Esophagus mucosa (tissue), 1 donor: ENCODE measurements at places on chromosomes 4 and X. TPM values are rescaled to one million over a fixed set of nuclear protein-coding genes. Genes with fewer than 3 reads are reported as not detected.

Gene XKRX
- total RNA-seq, result 3.7 TPM

Gene TBX22
- total RNA-seq, result not detected

Gene CDKN2AIP
- 17.8 TPM for total RNA-seq

Gene ZCCHC12
- not detected for total RNA-seq

Gene GRIA2
- not detected for total RNA-seq

Gene STBD1
- 2.9 TPM for total RNA-seq

Gene FGFR3
- total RNA-seq, result 150 TPM

Gene LPAR4
- total RNA-seq, result not detected

Gene APLN
- total RNA-seq, result 0.28 TPM

Gene GAGE12F
- not detected for total RNA-seq

Gene S100G
- total RNA-seq, result not detected

Gene CT45A3
- not detected for total RNA-seq

Gene PDCL2
- total RNA-seq, result 0.28 TPM

Gene NXT2
- 8.5 TPM for total RNA-seq

Gene F8A3
- total RNA-seq, result 2.3 TPM

Gene ACOT9
- total RNA-seq, result 7.2 TPM

Gene FGF16
- total RNA-seq, result not detected

Gene SCML1
- total RNA-seq, result 4.8 TPM

Gene FHL1
- total RNA-seq, result 18.7 TPM

Gene HELT
- not detected for total RNA-seq

Gene NIPAL1
- total RNA-seq, result 44.2 TPM

Gene HSFX4
- total RNA-seq, result not detected

Gene SAP30
- total RNA-seq, result 5.1 TPM

Gene APELA
- total RNA-seq, result not detected

Gene DGAT2L6
- not detected for total RNA-seq

Gene PCDH18
- 2.8 TPM for total RNA-seq

Gene VBP1
- total RNA-seq, result 30.7 TPM

Gene MMRN1
- total RNA-seq, result 6.8 TPM

Gene PF4V1
- total RNA-seq, result not detected

Gene ZNF630
- 1.4 TPM for total RNA-seq

Gene KCTD8
- total RNA-seq, result not detected

Gene SPANXA2
- total RNA-seq, result not detected

Gene SHOX
- total RNA-seq, result not detected

Gene STOX2
- 12.0 TPM for total RNA-seq

Gene DAPP1
- total RNA-seq, result 54.7 TPM

Gene MSX1
- 0.36 TPM for total RNA-seq

Gene CYSLTR1
- 0.52 TPM for total RNA-seq

Gene ZNF157
- 0.16 TPM for total RNA-seq

Gene PLAC1
- not detected for total RNA-seq

Gene F8A2
- not detected for total RNA-seq

Gene EMCN
- 4.7 TPM for total RNA-seq

Gene GAGE1
- not detected for total RNA-seq

Gene GRIA3
- 0.36 TPM for total RNA-seq

Gene DGKQ
- total RNA-seq, result 12.0 TPM

Gene SEC31A
- total RNA-seq, result 122 TPM

Gene GPR34
- 0.40 TPM for total RNA-seq

Gene PTTG2
- total RNA-seq, result 0.44 TPM

Gene SCML2
- total RNA-seq, result 0.64 TPM

Gene TSPAN7
- total RNA-seq, result 11.3 TPM

Gene ACE2
- total RNA-seq, result 2.2 TPM

Gene IL13RA1
- 82.2 TPM for total RNA-seq

Gene CENPVL2
- not detected for total RNA-seq

Gene PTPN13
- total RNA-seq, result 87.3 TPM
